CD4-positive, alpha-beta memory T cell (primary cell): ENCODE measurements at places on chromosomes 4 and X. TPM values are rescaled to one million over a fixed set of nuclear protein-coding genes. Genes with fewer than 3 reads are reported as not detected.

The HADH gene
- polyA plus RNA-seq, result 41.8 TPM

The MAMLD1 gene
- 0.43 TPM for polyA plus RNA-seq

The SYTL4 gene
- not detected for polyA plus RNA-seq

The MORC4 gene
- polyA plus RNA-seq, result 7.9 TPM

The PCGF3 gene
- 5.0 TPM for polyA plus RNA-seq

The EVC gene
- polyA plus RNA-seq, result not detected

The TAF7L gene
- not detected for polyA plus RNA-seq

The CXCL11 gene
- not detected for polyA plus RNA-seq

The AFP gene
- polyA plus RNA-seq, result not detected

GRCh38 chr4:153293742-153294057 lies 50.8 kb upstream of the MND1 start:
- no peak for DNase-seq

DNA sequence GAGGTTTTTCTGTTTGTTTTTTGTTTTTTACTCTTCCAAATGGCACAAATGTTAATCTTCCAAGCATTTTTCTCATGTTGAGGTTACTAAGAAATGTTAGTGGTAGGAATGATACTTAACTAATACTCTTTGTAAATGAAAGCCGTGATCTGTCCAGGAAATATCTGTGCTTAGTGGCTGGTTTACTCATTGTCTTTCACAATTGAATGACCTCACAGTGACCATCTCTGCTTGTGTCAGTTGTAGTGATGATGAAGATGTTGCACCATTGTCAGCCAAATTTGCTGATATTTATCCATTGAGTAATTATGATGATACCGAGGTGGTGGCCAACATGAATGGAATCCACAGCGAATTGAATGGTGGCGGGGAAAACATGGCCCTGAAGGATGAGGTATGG lies 93.5 kb downstream of the TNIP2 start:
- no peak for DNase-seq

- no peak for DNase-seq
Measured at GRCh38 chrX:130216320-130216719, 44.6 kb downstream of the RAB33A start.

- DNase-seq, result no peak
Measured at GRCh38 chrX:10165580-10166247, 8.9 kb downstream of the CLCN4 start.

- no peak for DNase-seq
Measured at GRCh38 chr4:175875993-175876771, 64.1 kb upstream of the GPM6A start.

DNA sequence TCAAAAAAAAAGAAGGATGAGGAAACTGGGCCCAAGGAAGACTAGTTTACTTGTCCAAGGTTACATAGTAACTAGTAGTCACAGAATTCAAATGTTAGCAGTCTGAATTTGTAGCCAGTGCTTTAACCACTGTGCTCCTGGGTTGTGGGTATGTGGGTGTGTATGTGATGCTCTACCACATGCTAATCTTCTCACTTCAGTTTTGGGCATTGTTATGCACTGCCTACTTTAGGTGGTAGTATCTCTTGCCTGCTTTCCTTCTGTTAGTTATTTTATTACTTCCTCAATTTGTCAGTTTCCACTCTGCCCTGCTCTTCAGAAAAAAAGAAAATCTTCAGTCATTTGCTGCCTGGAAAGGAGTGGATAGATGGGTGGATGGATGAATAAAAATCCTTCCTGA lies 219.2 kb downstream of the RPA4 start:
- DNase-seq, result no peak

- DNase-seq, result no peak
Measured at GRCh38 chr4:184729946-184730345, 4.0 kb downstream of the CENPU start.

- no peak for DNase-seq
Measured at GRCh38 chrX:69231903-69232302, 66.7 kb upstream of the PJA1 start.

DNA sequence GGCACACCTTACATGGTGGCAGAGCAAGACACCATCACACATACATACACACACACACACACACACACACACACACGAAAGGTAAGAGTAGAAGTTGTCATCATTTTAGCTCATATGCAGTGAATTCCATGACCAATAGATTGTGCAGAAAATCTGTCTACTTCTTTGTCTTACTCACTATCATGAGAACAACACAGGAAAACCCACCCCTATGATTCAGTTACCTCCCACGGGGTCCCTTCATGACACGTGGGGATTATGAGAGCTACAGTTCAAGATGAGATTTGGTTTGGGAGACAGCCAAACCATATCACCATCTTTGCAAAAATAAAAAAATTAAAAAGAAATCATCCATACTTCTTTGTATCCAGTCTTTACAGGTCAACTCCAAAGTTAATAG lies 221.1 kb downstream of the BMPR1B start:
- DNase-seq, result no peak

- DNase-seq, result no peak
Measured at GRCh38 chr4:109798866-109799265, 2.9 kb downstream of the CFI start.

- no peak for DNase-seq
Measured at GRCh38 chr4:14265651-14266050, 638.1 kb upstream of the BOD1L1 start.

GRCh38 chr4:114320126-114320525 lies 278.5 kb upstream of the UGT8 start:
- DNase-seq, result no peak

GRCh38 chr4:24417206-24417605 lies 167.1 kb downstream of the DHX15 start:
- no peak for DNase-seq

- no peak for DNase-seq
Measured at GRCh38 chr4:150943818-150944217, 71.3 kb downstream of the LRBA start.

DNA sequence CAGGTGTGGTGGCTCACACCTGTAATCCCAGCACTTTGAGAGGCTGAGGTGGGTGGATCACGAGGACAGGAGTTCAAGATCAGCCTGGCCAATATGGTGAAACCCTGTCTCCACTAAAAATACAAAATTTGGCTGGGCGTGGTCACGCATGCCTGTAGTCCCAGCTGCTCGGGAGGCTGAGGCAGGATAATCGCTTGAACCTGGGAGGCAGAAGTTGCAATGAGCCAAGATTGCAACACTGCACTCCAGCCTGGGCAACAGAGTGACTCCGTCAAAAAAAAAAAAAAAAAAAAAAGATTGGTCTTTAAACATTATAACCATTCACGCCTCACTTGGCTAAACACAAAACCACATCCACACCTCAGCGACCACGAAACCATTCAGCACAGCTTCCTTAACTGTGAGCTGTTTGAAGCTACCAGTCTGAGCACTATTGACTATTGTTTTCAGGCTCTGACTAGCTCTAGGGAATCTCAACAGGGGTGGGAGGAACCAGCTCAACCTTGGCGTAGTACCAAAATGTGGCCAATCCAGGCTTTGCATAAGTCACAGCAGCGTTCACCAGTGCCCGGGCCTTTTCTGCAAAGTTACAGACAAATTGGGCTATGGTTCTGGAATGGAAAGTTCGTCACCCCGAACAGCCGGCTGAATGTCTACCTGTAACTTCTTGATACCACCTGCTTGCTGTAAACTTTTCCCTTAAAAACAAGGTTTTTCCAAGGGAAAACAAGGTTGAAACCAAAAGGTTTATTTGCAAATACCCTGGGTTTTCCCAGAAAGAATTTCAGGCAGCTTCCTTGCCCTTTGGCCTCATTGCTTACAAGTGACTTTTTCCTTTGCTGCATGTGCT lies 73.6 kb upstream of the DHX15 start:
- DNase-seq, result no peak

GRCh38 chr4:37188100-37188499 lies 56.4 kb upstream of the NWD2 start:
- DNase-seq, result no peak

DNA sequence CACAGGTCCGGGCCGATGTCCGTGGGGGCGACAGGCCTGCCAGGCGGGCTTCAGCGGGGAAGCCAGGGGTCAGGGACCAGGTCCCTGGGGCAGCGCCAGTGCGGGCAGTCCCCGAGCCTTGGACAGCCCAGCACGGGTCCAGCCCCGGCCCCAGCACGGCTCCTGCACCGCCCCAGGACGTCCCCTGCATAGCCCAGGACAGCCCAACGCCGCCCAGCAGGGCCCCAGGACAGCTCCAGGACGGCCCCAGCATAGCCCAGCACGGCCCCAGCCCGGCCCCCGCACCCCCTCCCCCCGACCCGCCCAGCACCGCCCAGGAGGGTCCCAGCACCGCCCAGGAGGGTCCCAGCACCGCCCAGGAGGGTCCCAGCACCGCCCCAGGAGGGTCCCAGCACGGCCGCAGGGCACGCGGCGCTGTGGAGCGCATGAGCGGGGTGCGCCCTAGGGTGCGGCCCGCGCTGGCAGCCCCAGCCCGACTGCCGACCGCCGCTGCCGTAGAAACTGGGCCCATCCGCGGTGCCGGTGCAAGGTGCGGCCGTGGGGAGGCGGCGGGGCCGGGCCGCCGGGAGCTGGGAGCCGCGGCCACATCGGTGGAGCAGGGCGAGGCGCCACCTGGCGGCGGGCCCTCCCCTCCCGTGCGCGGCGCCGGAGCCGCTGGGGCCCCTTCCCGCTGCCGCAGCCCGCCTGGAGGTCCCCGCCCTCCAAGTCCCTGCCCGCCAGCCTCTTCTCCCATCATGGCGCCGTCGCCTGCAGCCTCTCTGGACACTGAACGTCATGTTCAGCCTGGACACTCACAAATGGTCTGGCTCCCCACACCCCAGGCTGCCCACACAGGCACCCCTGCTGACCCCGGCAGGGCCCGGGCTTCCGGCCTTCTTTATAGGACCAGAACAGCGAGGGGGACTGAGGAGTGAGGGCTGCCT lies 106.8 kb upstream of the NKX1-1 start:
- peak; percentile 59 for DNase-seq
